ENCODE measurements at places on chromosomes 7 and 10.

GRCh38 chr7:90488220-90488619 lies 18.8 kb downstream of the PTTG1IP2 start:
- DNase-seq: no peak

DNA sequence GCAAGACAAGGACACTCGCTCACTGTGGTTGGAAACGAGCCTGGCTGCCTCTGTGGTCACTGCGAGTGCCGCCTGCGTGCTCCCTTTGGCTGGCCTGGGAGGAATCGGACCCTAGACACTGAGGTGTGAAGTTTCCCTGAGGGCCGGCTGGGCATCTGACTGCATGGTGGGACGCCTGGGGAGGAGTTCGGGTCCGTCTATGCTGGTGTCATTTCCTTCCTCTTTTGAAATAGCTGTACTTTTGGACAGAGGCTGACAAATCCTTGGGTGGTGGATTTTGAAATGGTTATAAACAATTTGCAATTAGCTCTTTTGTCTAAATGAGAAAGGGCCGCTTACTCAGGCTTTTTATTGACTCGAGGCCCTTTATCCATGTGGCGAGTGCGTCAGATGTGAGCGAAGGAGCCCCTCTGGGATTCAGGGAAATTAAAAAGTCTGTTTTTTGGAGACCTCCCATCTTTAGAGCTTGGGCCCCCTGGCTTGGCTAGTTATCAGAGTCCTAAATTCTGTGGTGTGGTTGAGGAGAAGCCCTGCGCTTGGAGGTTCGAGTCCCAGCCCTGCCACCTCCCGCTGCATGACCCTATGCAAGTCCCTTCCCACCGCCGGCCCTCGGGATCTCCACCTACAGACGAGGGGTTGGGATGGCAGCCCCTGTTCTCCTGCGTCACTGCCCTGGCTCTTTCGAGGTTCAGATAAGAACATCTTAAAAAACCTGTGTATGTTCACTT lies 147.1 kb downstream of the RGS10 start:
- DNase-seq: peak; percentile 39

- DNase-seq: no peak
Measured at GRCh38 chr7:31100871-31101270, 48.8 kb downstream of the ADCYAP1R1 start.

DNA sequence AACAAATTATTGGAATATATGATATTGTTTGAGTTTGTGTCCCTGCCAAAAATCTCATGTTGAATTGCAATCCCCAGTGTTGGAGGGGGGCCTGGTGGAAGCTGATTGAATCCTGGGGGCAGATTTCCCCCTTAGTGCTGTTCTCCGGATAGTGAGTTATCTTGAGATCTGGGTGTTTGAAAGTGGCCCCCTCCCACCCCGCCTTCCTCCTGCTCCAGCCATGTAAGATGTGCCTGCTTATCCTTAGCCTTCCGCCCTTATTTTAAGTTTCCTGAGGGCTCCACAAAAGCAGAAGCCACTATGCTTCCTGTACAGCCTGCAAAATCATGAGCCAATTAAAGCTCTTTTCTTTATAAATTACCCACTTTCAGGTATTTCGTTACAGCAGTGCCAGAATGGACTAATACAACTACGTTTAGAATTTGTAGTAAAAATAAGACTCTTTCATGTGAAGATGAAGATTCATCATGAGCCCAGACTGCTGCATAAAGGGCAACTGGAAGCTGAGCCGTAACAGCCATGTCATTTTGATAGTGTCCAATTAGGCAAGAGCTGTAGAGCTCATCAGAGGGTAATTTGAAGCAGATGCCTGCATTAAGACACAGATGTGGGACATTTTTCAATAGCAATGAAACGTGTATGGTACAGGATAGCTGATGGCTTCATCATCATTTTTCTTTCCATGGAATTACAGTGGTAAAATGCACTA lies 1007.2 kb downstream of the REEP3 start:
- no peak for DNase-seq

- DNase-seq: no peak
Measured at GRCh38 chr7:128836729-128837348, 6.6 kb downstream of the FLNC start.

DNA sequence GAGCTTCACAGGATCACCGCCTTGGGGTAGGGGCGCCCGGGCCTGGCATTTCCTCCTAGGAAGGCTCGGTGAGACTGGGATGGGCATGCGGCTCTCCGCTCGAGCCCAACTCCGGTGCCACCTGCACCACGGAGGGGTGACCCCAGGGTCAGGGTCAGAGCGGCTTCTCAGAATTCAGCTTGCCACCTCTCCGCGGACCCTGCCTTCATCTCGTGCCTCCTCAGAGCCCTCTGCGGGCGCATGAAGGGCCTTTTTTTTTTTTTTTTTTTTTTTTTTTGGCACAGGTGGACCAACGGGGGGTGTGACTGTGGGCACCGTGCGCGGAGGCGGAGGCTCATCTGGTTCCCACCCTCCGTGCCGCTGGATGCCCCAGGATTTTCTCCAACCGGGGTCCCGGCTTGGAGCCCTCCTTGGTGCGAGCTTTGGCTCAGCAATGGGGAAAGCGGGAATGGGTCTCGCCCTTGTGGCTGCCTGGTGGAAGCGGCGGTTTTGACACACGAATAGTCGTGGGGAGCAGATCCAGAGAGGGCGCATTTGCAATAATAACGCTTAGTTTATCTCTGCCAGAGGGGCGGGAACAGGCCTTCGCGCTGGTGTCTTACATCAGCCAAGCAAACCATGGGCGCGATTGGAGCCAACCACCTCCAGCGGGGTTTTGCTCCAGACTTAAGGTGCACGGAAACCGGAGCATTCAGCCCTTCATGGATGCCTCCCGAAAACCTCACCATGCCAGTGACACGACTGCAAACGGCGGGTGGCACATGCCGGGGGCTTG lies 5.0 kb upstream of the TNRC18 start:
- DNase-seq: no peak

GRCh38 chr7:48454750-48455192 lies 283.5 kb downstream of the ABCA13 start:
- no peak for DNase-seq

- DNase-seq: no peak
Measured at GRCh38 chr10:90937645-90938258, 16.9 kb upstream of the ANKRD1 start.

GRCh38 chr7:157502701-157503111 lies 165.9 kb downstream of the DNAJB6 start:
- DNase-seq: no peak

GRCh38 chr7:116576350-116577319 lies 51.8 kb downstream of the CAV1 start:
- DNase-seq: no peak

DNA sequence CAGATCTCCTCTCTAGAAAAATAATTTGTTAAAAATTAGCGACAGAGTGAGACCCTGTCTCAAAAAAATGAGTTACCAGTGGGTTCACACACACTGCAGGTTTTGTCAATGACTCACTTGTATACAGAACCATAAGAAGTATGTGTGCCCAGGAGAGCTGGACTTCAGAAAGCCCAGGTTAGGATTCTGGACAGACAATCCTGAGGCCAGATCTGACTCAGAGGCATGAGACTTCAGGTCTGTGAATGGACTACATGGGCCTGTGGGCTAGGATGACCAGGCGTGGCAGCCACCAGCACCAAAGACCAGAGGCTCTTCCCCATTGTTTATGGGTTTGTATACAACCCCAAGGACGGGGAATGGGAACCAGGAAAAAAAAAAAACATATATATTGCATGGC lies 9.3 kb upstream of the ZNF438 start:
- DNase-seq: no peak

DNA sequence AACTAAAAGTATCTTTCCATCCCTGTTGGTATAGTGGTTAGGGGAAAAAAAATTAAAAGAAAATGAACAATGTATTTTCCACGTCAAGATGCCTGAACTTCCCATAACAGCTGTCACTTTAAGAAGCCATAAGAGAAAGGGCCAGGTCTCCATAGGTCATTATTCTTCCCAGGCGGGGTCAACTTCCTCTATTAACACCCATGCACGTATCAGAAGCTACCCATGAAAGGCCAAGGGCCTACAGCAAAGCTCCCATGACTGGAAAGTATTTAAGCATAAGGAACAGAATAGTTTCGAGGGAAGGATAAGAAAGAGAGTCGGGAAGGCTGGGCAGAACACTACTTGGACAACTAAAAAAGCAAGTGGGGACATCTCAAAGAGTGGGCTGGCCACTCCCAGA lies 40.1 kb downstream of the RBM28 start:
- DNase-seq: no peak

GRCh38 chr7:87933605-87933952 lies 472 bp upstream of the ADAM22 start:
- no peak for DNase-seq

DNA sequence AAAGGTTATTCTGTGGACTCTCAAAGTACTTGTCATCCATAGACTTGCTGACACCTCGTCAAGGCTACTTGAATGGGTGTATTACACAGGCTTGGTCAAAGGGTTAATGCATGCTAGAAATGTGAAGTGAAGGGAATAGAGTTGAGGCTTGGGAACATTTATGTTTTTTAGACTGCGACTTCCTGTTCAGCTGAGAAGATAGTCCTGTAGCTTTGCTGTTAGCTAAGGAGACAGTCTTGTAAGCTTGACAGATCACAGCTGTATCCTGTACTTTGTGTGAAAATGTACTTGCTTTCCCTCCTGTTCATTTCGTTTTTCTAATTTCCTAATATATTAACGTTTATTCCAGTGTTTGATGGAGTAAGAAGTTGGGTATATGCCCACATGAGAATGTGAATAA lies 52.1 kb downstream of the ADD3 start:
- DNase-seq: no peak

DNA sequence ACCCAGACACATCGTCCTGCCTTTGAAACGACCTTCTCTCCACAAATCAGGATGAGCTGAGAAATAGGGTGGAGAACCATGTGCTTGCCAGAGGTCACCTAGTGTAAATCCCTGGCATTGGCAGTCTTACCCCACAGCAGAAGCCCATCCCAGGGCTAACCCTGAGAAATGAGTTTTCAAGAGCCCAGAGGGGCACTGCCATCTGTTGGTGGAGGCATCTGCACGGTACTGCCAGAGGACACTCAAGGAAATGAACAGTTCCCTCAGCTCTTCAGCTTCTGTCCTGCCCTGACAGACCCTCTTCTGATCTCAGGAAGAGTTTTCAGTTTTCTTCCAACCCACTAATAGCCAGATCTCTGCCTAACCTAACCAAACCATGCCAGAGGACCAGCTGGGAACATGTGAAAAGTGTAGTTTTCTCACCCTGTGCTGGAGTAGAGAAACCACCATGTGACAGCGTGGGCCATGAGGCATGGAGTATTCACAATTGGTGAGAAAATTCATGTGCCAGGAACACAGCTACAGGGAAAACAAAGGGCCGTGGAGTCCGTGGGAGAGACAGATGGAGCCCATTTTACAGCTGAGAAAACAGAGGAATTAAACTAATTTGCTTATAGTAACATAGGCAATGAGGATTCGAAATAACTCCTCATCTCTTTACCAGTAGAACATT lies 37.7 kb upstream of the ITPRID1 start:
- DNase-seq: no peak

- DNase-seq: no peak
Measured at GRCh38 chr7:149823631-149824199, 14.5 kb upstream of the ZNF862 start.

DNA sequence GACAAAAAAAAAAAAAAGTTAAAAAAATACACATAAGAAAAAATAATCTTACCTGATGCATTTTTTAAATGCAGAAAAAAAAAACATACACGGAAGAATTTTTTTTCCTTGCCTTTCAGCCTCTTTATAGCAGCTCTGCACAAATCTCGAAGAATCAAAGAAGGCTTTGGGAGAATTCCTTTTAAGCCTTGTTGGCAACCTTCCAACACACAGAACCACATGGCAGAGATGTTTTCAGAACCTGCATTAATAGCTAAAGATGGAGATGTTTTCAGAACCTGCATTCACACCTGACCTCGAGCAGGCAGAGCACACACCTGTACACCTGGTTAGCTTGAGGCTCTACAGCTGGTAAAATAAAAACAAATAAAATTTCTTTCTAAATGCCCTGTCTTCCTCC lies 65.6 kb downstream of the DOCK4 start:
- DNase-seq: no peak

DNA sequence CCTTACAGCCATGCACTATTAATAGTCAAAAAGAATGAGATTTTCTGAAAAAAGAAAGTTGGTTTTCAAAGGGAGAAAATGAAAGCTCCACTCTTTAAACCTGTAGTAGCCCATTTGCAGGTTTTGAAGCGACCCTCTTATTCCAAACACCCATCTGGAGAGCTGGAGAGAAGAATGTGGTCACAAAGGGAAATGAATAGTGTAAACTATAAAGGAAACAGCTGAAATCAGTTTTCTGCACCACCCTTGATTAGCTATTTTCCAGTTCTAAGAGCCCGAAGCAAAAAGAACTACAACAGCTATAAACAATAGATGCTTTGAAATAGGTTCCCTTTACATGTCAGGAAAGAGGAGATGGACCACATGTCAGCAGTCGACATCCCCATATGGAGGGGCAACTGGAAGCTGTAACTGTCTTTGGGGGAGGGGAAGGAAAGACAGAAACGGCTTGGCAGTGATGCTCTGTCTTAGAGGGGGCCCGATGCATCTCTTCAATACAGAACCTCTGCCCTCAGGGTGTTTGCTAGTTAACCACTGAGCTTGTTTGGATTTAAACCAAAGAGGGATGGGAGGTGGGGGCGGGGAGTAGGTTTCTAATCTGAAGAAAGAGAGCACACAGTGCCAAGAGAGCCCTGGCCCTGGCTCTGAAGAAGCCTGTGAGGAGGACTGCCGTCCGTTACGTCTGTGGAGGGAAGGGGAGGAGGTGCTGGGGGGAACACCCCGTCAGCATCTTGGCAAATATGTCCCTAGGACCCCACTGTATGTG lies 55.3 kb downstream of the CPVL start:
- no peak for DNase-seq

DNA sequence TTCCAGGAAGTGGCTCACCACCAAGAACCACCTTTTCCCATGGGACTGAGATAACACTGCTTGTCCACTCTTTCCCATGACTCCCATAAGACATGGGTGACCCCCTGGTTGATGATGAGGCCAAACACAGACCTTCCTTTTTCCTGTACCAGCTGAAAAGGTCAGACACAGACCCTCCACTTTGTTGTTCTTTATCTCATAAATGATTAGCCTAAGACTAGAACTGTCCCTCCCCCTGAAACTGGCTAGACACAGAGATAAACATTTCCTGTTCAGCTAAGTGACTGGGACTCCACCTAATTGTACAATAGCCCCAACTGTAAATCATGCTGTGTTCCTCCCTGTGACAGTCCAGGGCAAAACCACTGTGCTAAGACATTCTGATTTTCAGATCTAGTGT lies 8.2 kb upstream of the NRG3 start:
- no peak for DNase-seq

DNA sequence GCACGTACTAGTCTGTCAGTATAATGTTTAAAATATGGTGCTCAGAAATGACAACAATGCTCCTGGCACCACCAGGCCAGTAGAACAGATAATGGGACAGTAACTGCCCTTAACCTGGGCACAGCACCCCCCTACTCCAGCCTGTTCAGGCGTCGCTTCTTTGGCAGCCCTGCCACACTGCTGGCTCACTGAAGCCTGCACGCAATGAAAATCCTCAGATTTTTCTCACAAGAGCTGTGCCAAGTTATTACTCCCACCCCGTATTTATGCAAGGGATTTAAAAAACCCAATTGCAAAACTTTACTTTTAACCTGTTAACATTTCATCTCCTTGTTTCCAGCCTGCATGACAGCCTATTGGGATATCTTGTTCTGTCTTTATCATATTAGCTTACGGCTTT lies 56.6 kb upstream of the LAMB1 start:
- DNase-seq: no peak

GRCh38 chr10:78326372-78326771 lies 292.7 kb downstream of the RPS24 start:
- DNase-seq: no peak

GRCh38 chr7:103387242-103387641 lies 39.8 kb downstream of the PSMC2 start:
- DNase-seq: no peak

GRCh38 chr10:1766049-1766448 lies 28.7 kb upstream of the ADARB2 start:
- no peak for DNase-seq

All from stimulated activated naive B cell treated with anti-CD40 and anti-IgM and Interleukin-4, amounts not matched to agents 10 μg/mL and 1 μg/mL and 100 μg/mL, for 72 hours (primary cell).